ENCODE measurements at places on chromosomes 11 and 22. TPM values are rescaled to one million over a fixed set of nuclear protein-coding genes. Genes with fewer than 3 reads are reported as not detected.

C1QTNF4 gene
- 63.7 TPM for total RNA-seq

TRIM22 gene
- 27.1 TPM for total RNA-seq

ARRB1 gene
- total RNA-seq, result 151 TPM

DNHD1 gene
- 23.6 TPM for total RNA-seq

KDELR3 gene
- total RNA-seq, result 2.6 TPM

DEPDC5 gene
- total RNA-seq, result 42.9 TPM

RASD2 gene
- total RNA-seq, result 41.1 TPM

COMMD9 gene
- total RNA-seq, result 78.7 TPM

Data from dorsolateral prefrontal cortex (tissue), 122 donors.